NCI-H1417 (cell line): ENCODE measurements at places on chromosomes 12 and 14.

DNA sequence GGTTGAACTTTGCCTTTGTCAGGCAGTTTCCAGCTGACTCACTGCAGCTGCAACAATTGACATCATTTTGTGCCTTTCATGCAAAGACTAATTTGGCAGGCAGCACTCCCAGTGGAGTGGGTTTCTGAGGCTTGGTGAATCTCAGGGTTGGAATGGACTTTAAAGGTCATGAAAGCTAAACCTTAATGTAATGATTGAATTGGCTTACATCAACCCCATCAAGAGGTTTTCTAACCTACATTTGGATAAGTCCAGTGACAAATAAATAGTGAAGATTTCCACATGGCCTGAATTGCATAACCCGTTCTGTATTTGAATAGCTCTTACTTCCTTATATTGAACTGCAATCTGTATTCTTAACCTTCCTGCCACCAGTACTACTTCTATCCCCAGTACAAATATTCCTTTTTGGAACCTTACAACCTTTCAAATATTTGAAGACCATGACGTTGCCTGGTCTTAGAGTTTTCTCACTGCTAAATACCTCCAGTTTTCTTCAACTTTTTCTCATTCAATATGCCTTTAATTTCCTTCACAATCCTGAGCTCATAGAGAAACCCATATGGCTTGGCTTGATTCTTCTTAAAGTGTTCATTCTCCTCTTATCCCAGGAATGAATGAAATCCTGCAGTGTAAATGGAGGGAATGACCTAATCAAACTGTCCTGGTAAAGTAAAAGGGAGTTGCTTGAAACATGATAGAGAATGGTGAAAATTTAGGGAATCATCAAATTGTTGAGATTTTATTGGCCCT lies 168.1 kb upstream of the NOVA1 start:
- DNase-seq: no peak

DNA sequence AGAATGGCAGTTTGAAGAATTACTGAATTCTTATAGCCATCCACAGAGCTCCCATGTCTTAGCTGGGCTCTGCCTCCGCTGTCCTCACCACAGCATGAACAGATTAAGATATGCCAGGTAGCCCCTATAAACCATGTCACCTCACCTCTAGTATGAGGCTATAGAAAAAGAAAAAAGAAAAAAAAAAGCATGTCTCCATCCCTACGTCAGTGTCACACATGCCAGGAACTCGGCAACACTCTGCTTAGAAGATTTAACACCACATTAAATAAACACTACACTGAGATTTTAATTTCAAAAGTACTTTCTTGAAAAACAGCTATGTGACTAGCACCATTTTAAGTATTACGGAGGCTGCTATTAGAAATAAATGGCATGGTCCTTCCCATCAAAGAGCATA lies 149.4 kb downstream of the CAPZA3 start:
- no peak for DNase-seq

DNA sequence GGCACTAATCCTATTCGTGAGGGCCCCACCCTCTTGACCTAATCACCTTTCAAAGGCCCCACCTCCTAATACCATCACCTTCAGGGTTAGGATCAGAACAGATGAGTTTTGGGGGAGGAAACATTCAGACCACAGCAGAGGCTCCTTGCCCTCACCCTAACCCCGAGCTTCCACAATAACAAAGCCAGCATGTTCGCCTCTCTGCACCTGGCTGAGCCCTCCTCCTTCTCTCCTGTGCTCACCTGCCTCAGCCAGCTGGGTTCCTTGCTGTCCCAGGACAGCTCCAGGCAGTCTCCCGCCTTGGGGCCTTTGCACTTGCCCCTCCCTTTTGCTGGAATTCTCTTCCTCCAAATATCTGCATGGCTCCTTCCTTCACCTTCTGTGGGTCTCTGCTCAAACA lies 9.7 kb upstream of the RAN start:
- DNase-seq: no peak

DNA sequence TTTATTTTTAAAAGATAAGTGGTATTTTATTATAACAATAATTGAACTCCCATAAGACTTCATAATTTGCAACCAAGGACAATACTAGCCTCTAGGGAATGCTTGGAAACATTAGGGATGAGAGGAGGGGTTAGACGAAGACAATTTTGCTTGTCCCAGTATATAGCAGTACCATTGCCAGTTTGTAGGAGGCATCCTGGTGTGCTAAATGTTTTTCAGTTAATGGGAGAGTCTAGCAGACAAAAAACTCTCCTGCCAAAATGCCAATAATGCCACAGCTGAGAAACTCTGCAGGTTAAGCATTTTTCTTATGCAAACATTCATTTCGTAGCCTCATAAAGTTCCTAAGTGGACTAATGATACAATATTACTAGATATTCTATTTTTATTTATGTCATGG lies 38.1 kb downstream of the RASSF9 start:
- DNase-seq: peak; percentile 16

DNA sequence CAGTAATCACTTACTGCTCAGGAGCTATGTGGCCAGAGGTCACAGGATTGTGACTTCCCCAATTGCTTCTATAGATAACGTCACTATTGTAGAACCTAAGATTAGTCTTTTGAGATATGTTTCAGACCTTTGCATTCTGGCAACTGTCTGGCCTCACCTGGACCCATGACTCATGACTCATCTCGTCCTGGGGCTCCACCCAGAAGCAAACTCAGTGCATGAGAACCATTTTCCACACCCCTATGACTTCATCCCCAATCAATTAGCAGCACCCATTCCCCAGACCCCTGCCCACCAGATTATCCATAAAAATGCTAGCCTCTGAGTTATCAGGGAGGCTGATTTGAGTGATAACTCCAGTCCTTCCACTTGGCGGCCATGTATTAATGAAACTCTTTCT lies 186.9 kb downstream of the EMP1 start:
- DNase-seq: no peak

DNA sequence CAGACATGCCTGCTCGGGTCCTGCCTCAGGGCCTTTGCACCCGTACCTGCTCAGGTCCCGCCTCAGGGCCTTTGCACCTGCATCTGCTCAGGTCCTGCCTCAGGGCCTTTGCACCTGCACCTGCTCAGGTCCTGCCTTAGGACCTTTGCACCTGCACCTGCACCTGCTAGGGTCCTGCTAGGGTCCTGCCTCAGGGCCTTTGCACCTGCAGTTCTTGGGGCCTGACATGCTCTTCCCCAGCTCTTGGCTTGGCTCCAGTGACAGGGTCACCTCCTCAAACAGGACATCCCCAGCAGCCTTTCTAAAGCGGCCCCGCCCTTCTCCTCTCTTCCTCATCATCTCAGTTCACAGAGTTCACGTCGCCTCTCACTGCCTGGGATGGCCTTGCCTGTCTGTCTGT lies 54.9 kb upstream of the NCOR2 start:
- no peak for DNase-seq

GRCh38 chr14:31894351-31894750 lies 182.8 kb upstream of the ARHGAP5 start:
- DNase-seq: no peak

DNA sequence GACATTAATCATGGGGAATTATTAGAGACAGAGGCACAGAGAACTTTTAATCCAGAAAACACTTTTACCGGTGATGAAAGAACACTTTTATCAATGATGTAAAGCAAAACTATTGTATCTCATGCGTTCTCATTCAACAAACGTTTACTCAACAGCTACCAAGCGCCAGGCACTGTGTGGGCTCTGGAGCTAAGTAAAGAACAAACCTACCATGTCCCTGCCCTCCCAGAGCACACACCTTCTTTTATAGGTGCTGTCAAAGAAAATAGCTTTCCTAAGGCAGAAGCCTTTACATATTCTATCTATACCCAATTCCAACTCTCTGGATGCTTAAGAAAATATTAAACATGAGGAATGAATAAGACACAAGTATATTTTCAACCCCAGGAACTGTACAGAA lies 91.1 kb downstream of the FOXN3 start:
- DNase-seq: no peak

DNA sequence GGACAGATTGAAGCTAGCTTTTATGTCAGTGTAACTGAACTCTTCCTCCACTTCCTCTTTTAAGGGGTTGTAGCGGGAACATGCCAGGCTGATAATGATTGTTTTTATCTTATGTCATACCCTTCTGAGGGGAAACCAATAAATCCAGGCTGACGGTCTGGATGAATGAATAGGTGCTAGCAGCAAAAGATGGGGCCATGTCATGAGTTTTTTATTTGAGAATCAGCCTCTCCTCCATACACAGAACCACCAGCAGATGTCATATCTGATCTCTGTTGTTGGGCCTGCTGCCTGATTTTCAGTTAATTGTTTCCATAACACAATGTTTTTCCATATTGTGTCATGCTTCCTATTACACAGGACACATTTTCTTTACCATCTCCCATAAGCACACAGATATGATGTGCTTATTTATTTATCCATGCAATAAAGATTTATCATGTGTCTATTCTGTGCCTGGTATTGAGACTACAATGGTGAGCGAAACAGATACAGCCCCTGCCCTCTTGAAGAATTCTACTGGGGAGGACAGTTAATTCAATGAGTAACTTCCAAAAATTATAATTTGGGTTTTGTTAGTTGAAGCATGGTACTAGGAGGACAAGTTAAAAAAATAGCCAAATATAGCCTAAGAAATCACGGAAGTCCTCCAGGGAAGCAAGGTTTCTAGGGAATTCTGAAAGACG lies 33.6 kb upstream of the CRY1 start:
- DNase-seq: peak; percentile 64

DNA sequence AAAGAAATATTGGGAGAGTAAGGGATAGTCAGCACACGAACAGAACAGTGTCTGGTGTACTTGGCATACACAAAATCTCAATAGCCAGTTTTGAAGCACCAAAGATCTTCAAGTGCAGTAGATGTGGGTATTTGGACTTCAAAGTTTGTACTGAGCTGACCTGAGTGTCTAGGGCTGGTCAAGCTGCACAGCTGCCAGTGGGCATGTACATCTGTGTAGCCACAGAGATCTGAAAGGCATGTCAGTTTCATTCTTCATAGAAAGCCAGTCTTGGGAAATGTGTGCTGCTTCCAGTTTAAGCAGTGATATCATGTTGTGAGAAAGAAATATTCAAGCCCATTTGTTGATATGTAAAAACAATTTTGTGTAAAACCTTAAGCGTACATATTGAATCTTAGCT lies 279.0 kb upstream of the SYT10 start:
- DNase-seq: no peak

GRCh38 chr12:68435816-68436215 lies 103.7 kb upstream of the MDM1 start:
- no peak for DNase-seq

DNA sequence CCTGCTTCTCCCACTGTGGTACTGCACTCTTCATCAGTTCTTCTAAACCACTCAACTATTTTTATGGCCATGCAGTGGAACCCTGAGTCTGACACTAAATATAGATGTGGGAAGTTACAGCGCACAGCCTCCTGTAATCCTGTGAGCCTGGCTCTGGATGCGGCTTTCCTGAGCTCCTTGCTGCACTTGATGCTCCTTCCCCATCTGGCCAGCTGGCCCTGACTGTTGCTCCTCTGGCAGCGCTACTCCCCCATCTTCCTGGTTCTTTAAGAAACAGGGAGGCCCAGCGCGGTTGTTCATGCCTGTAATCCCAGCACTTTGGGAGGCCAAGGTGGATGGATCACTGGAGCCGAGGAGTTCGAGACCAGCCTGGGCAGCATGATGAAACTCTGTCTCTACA lies 24.6 kb downstream of the IQSEC3 start:
- no peak for DNase-seq

- no peak for DNase-seq
These were observed 4.3 kb downstream of the DLST start for GRCh38 chr14:74886001-74886400.

DNA sequence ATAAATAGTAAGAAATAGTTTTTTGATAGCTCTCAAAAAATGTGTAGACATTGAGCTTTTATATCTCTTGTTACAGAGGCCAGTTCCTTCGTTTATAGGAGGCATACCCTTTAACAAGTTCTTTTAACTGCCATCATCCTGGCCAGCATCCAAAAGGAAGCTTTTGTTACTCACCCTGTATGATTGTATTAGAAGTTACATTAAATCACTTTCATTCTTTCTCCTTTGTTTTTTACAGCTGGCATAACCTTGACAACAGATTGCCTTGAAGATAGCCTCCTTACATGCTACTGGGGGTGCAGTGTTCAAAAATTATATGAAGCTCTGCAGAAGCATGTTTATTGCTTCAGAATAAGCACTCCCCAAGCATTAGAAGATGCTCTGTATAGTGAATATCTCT lies 20.1 kb downstream of the CGRRF1 start:
- DNase-seq: peak; percentile 3

DNA sequence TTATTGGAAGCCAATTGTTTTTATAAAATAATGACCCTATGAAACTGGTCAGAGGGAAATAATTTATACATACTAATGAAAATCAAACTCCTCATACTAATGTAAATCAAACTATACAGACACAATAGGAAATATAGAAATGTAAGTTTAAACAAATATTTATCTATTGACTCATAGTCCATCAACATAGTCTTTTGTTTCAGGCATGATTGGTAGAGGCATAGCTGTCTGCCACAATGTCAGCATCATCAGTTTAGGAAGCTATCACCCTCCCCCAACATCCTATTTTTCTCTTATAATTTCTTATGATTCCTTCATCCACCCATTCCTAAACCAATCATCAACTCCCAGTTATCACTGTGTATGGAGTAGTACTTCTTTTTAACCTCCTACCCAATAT lies 117.7 kb downstream of the SLC38A6 start:
- no peak for DNase-seq

DNA sequence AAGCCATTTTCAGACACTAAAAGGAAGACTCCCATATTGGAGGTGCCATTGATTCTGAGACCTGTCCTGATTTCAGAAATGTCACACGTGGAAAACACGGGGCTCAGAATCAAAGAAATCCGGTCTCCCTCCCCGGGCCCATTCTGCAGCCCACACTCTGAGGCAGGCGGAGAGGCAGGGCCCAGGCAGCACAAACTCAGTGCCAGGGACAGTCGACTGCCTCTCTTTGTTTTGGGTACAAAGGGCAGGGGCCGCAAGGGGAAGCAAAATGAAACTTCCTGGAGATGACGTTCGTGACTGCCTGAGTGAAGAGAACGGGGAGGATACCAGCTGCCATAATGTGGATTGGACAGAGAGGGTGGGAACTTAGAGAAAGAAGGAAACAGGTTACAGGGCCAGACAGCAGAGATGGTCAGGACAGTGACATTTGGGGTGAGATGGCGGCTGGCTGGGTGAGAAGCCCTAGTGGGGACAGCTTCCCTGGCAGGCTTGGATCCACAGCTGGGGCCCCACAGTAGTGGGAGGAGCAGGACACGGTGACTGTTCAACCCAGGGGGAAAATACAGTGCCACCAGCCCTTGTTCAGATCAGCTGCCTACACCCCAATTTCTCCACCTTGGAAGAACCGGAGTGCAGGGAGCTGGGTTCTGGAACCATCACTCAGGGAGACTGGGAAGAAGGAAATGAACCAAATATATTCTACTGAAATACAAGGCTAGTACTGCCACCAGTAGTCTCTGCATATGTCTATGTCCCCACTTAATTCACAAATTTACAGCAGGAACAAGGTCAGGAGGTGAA lies 8.1 kb downstream of the GAPDH start:
- DNase-seq: no peak

DNA sequence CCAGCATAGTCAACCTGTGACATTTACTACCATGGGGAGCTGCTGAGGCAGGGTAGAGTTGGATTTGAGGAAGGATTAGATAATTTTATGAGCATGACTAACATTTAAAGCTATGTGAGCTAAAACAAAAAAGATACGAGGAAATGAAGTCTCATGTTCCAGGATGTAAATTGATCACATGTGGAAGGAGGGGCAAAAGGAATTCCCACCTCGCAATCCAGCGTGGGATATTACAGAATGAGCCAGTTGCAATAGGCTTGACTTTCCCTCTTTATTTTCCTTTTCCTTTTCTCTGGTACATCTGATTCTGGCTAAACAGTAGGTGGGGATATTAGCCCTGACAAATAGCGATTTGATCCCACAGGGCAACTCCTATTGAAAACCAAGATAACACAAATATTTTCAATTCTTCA lies 214.9 kb upstream of the HMGA2 start:
- DNase-seq: no peak
